ENCODE measurements at places on chromosomes 7 and 10. TPM values are rescaled to one million over a fixed set of nuclear protein-coding genes. Genes with fewer than 3 reads are reported as not detected.

IGFBP3 gene
- total RNA-seq, result 10.1 TPM

CYREN gene
- 30.8 TPM for total RNA-seq

ANXA8 gene
- not detected for total RNA-seq

EFCAB10 gene
- total RNA-seq, result not detected

ZNF248 gene
- 6.5 TPM for total RNA-seq

CYP3A5 gene
- not detected for total RNA-seq

THSD7A gene
- 12.7 TPM for total RNA-seq

PAOX gene
- 2.6 TPM for total RNA-seq

SPDYE6 gene
- not detected for total RNA-seq

CLDN3 gene
- 0.95 TPM for total RNA-seq

BLNK gene
- not detected for total RNA-seq

PLXNA4 gene
- total RNA-seq, result 20.4 TPM

OR13A1 gene
- total RNA-seq, result not detected

HABP2 gene
- not detected for total RNA-seq

TMUB1 gene
- total RNA-seq, result 36.7 TPM

FKBP6 gene
- total RNA-seq, result not detected

GSDME gene
- total RNA-seq, result 21.3 TPM

TRPV5 gene
- not detected for total RNA-seq

TSPAN13 gene
- total RNA-seq, result 42.2 TPM

RBM33 gene
- total RNA-seq, result 62.9 TPM

ACBD7 gene
- 2.8 TPM for total RNA-seq

SHLD2 gene
- total RNA-seq, result 22.4 TPM

MTG1 gene
- total RNA-seq, result 60.2 TPM

EBLN1 gene
- total RNA-seq, result not detected

SPDYE5 gene
- total RNA-seq, result 0.16 TPM

SNCG gene
- 31.4 TPM for total RNA-seq

SPDYE11 gene
- total RNA-seq, result not detected

CALY gene
- total RNA-seq, result not detected

LIPJ gene
- total RNA-seq, result 0.09 TPM

SRRM3 gene
- total RNA-seq, result 5.4 TPM

PRKAR2B gene
- total RNA-seq, result 39.8 TPM

NUDCD3 gene
- 137 TPM for total RNA-seq

ZNF786 gene
- total RNA-seq, result 5.4 TPM

CRTAC1 gene
- 0.72 TPM for total RNA-seq

SERPINE1 gene
- 2,645 TPM for total RNA-seq

SMO gene
- total RNA-seq, result 13.2 TPM

VWDE gene
- total RNA-seq, result 0.11 TPM

GIMAP2 gene
- 26.2 TPM for total RNA-seq

PRRT4 gene
- not detected for total RNA-seq
